ENCODE measurements at places on chromosomes 5 and 9.

- no peak for DNase-seq
These were observed 237.7 kb upstream of the KLF4 start for GRCh38 chr9:107727086-107727780.

GRCh38 chr5:64811050-64811640 lies 42.4 kb downstream of the CWC27 start:
- DNase-seq = no peak

- DNase-seq = no peak
These were observed 24.0 kb upstream of the EPB41L4B start for GRCh38 chr9:109344866-109345265.

- DNase-seq = no peak
These were observed 98.7 kb downstream of the PAX5 start for GRCh38 chr9:36935332-36935731.

DNA sequence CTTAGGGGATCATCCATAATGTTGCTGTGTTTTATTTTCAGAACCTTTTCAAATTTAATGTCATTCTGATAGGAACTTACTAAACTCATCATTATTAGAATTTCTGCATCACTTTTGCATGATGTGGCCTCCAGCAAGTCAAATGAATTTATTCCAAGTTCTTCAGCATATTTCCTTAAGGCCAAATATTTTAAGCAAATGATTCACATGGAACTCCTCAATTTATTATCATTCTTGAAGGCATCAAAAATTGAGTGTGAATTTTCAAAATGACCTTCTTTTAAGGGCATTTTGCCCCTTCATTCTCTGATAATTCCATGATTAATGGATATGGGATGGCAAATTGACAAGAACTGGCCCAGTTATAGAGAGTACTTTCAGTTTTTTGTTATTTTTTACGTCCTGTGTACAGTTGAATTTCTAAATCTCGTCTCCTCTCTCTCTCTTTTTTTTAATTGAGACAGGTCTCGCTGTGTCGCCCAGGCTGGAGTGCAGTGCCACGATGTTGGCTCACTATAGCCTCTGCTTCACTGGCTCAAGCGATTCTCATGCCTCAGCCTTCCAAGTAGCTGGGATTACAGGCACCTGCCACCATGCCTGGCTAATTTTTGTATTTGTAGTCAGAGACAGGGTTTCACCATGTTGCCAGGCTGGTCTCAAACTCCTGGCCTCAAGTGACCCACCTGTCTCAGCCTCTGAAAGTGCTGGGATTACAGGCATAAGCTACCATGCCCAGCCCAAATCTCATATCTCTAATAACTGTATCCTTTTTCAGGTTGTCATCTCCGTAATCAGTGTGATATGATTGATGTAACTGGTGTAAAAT lies 29.1 kb downstream of the GPR21 start:
- no peak for DNase-seq

GRCh38 chr9:5510989-5511388 lies 658 bp downstream of the PDCD1LG2 start:
- no peak for DNase-seq

DNA sequence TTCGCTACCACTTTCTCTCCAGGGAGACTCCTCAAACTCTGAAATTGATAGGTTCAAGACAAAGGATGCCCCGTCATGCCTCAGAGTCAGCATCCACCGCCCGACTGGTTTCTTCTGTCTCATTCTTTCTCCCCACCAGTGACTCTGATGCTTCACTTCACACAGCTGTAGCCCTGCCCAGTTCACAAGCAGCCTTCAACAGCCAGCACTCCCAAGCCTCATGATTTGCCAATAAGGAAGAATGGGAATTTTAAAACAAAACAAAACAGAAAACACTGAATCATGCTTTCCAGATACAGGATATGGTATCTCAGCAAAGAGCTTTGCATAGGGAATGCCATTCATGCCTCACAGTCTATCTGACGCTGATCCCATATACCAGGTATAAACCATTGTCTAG lies 371.2 kb upstream of the RORB start:
- no peak for DNase-seq

DNA sequence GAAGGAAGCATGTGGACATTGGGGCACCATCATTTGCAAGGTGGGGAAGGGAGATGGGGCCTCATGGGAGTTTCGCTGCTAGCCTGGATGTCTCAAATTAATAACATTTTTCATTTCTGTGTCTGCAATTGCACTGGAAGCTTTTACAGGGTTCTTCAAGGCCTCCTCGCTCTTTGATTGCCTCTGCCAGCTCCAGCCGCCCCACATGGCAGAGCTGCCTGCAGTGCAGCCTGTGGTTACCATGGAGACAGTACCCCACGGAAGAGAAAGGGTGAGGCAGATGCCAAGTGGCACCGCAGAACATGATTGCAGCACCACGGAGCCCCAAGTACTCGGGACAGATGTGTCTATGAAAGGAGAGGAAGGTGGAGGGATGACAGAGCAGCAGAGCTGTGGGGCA lies 25.4 kb downstream of the CTNND2 start:
- no peak for DNase-seq

- no peak for DNase-seq
These were observed 109.9 kb downstream of the GABBR2 start for GRCh38 chr9:98598861-98599260.

All from 8988T (cell line).